ENCODE measurements at places on chromosomes 7 and 10. TPM values are rescaled to one million over a fixed set of nuclear protein-coding genes. Genes with fewer than 3 reads are reported as not detected.

COBL gene
- 6.3 TPM for total RNA-seq

AKR1D1 gene
- total RNA-seq = 0.28 TPM

SLC26A3 gene
- total RNA-seq = not detected

UPK3BL2 gene
- 0.21 TPM for total RNA-seq

RASSF4 gene
- 3.1 TPM for total RNA-seq

DEPP1 gene
- total RNA-seq = not detected

MACC1 gene
- total RNA-seq = 7.2 TPM

RTKN2 gene
- total RNA-seq = 65.9 TPM

LLCFC1 gene
- not detected for total RNA-seq

OPN1SW gene
- total RNA-seq = 0.46 TPM

MEIG1 gene
- not detected for total RNA-seq

TLL2 gene
- total RNA-seq = 1.3 TPM

DNA sequence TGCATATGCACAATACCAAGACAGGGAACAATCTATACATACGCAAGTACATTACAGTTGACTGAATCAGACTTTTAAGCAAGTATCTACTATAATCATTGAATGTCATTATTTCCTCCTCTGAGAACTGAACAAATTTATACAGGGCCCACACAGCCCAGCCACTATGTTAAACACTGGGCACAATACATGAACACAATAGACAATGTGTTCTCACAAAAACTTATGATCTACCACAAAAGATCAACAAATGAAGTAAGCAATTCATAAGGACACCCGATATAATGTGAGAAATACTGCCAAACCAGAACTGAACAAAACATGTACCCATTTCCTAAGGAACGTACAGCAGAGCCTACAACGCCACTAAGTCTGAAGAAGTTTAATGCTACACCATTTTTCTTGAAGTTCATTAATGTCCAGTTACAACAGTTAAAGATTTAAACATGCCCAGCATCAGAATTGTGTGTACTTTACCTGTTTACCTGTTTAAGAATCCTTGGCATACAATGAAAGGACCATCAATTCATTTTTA is 31.5 kb downstream of the SHTN1 start:
- no peak for DNase-seq

- no peak for DNase-seq
These were observed 34.4 kb downstream of the RCC1L start for GRCh38 chr7:75039166-75039565.

DNA sequence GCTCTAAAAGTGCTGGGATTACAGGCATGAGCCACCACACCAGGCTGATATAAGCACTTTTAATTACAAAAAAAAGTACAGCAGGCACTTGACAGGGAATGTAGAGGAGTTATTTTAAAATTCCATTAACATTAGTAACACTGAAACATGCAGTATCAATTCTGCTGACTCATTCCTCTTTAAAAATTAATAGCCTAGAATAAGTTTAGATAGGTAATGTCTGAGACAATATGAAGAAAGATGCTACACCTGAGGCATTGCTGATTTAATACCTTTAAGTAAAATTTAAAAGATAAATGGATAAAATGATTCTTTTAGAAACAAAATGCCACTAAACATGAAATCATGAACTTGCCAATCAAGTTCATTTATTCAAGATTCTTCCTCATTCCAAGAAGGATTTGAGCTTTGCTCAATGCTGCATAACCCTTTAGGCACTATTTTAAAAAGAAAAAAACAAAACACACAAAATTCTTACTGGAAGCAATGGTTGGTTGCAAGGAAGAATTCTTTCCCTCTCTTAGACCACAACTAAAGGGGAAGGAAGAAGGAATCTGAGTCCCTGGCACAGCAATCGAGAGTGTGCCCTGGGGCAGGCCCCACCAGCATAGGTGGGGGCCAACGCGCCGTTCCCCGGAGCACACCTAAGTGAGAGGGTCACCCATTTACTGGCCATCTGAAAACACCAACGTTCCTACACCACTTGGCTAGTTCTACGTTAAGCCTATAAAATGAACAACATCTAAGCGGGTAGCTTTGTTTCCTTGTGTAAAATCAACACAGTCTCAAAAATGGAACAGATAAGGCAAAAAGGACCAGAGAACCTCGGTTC is 26.6 kb downstream of the ESYT2 start:
- DNase-seq = no peak

DNA sequence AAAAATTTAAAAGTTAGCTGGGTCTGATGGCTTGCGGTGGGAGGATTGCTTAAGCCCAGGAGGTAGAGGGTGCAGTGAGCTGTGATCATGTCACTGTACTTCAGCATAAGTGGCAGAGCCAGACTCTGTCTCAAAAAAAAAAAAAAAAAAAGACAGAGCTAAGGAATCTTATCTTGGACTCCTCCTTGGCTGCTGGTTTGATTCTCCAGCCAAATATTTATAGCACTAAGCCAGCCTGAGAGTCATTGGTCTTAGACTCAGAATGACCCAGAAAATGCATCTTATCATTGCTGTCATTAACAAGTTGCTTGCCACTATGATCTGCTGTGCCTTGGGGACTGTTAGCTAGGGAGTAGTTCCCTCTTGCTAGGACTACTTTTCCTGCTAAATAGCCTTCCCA is 164.7 kb downstream of the GNAT3 start:
- DNase-seq = no peak

DNA sequence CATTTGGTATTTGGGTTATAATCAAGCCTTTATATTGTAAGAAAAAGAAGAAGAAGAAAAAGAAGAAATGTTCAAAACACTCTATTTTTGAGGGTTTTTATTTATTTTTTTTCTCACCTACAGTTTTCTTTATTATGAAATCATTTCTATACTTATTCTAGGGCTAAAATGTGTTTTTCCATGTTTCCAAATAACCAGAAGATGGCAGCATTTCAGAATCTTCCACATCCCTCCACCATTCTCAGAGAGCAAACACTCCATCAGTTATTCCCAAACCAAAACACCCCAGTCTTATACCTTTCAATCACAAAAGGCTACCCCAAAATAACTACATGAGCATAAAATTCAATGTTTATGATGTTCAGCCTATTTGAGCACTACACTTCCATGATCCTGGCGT is 38.7 kb upstream of the PPP1R17 start:
- DNase-seq = peak; percentile 23

- no peak for DNase-seq
These were observed 122.7 kb downstream of the CUL2 start for GRCh38 chr10:34967335-34967880.

- no peak for DNase-seq
These were observed 871.8 kb upstream of the SORCS1 start for GRCh38 chr10:108036265-108036664.

GRCh38 chr10:49272251-49273081 is 26.5 kb upstream of the C10orf71 start:
- DNase-seq = no peak

GRCh38 chr10:79372871-79373270 is 25.6 kb downstream of the PPIF start:
- DNase-seq = no peak

- no peak for DNase-seq
These were observed 7.5 kb downstream of the AGK start for GRCh38 chr7:141558544-141559183.

DNA sequence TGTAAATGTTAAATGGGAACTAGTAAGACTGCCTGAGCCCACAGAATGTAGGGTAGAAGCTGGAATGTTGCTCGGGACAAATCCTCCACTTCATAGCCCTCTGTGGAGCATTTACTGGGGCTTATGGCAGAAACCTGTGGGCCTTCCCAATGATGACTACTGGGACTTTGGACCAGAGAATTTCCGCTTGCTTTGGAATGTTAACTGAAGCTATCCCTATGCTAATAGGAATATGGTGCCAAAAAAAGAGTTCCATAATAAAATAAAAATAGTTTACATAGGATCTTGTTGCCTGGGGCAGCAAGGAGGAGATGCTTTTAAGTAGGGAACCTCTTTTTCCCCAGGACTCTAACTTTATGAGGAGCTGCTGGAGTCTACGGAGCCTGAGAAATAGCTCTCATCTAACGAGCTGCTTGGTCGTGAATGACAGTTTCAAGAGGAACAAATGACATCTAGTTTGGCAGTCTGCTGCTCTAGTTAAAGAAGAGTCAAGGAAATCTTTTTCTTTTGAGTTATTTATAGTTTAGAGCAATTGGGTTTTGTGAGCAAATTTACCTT is 5.7 kb upstream of the DYNC2I1 start:
- DNase-seq = no peak

GRCh38 chr7:144027070-144027469 is 21.7 kb upstream of the OR2A5 start:
- DNase-seq = peak; percentile 6

DNA sequence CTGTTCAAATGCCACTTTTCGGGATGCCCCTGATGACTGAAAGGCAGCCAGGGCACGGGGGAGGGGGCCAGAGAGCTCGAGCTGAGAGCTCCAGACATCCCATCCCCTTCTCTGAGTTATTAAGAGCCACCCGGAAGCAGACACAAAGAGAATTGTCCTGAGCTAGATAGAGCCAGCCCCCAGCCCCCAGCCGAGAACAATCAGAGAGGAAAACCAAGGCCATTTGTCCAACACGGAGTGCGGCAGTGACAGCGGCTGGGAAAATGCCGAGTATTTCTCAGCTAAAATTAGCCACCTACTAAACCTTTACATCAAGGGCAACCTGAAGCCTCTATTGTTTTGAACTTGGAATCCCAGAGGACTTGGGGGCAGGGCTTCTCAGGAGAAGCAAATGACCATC is 51.0 kb downstream of the UNC5B start:
- peak; percentile 46 for DNase-seq

- DNase-seq = no peak
These were observed 81.6 kb downstream of the SAMD9 start for GRCh38 chr7:93036149-93036640.

GRCh38 chr7:44269417-44269816 is 56.0 kb downstream of the CAMK2B start:
- DNase-seq = no peak

DNA sequence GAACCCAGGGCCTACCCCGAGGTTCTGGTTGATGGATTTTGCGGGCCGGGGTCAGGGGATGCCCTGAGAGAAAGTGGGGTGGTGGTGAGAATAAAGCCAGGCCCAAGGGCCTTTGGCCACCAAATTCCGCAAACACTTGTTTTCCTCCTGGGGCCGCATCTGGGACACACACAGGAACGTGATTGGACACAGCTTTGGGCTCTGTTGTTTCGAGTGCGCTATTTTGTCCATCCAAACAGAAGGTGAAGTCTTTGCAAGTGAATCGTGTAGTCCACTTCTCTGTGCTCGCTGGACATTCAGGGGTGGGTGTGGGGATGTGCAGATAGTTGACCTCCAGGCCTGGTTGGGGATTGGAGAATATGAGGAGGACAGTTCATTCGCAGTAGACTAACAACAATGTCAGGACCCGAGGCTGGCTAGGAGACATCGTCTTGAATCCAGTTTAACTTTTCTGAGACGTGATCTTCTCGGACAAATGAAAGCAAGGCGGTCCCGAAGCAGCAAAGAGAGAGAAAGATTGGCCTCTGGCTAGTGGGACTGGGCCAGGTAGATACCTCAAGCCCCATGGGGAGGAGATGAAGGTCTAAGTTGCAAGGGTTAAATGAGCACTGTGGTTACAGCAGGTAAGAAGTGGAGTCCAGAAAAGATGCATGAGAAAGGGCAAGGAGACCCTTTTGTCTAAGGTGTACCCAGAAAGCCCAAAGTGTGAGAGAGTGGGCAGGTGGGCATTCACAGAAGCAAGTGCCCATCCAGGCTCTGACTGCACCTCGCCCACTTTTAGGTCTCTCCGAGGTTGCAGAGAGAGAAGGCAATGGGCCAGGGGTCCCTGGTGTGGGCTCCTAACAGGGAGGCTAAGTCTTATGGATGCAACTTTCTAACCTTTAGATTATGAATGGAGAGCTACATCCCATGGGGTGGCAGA is 764 bp upstream of the FAM131B start:
- no peak for DNase-seq

DNA sequence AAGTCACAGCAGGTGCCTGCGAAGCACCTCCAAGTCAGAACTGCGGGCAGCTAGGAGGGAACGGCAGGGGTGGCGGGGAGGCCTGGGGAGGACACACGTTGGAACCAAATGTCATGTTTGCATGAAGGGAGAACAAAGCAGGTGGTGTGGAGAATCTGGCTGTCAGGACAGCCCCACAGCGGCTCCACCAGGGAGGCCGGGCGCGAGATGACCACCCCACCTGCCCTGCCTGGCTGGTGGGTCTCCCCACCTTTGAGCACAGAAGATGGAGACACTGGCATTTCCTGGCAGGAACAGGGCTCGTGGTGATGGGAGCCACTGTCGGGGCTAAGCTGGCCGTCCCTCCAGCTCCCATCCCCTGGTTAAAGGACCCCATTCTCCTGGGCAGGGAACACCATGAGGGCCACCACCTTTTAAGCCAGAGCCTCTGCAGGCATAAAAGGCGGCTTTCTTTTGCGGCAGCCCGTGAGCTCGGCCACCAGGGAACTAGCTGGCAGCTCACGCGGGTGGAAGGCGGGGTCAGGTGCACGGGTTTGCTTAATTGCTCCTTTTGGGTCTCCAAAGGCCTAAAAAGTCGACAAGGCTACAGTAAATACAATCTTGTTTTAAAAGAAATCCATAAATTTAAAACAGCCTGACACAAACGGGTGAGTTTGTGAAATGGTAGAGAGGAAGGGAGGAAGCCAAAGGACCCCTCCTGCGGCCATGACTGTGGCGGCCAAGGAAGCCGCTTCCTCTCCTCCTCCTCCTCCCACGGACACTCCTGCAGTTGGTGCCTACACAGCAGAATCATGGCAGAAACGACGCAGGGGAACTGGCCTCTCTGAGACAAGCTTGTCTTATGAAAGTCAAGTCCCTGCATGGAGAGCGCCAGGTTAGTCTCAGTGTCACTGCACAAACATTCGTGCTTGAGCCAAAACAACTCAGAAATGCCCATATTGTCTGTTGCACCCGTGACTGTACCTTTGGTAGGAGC is 213.8 kb downstream of the DNAJB6 start:
- DNase-seq = no peak

DNA sequence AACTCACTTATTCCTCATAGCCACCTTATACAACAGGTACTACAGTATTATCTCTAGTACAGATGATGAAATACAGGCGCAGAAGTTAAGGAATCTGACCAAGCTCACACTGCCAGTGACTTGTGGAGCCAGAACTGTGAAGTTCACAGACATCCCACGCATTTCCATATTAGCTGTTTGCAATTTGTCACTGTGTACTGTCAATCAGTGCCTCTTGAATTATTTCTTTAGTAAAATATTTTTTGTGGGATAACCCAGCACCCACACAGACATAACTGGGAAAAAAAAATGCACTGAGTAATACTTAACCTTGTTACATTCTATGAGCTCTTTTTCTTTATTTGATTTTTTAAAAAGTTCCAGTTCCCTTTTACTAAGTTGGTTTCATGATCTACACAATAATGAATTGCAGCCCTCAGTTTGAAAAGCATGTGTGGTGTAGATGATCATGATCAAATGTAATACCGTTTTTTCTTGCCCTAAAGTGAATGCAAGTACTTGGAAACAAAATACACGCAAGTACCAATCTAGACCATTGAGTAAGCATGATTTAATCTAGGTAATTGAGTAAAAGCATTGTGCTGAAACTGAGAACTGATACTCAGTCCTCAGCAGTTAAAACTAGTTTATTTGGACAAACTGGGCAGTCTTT is 14.1 kb downstream of the CUL1 start:
- DNase-seq = no peak
